Keratinocyte (primary cell): ENCODE measurements at places on chromosomes 16 and 17.

GRCh38 chr17:8838551-8839095, 28.9 kb downstream of the PIK3R6 start:
- no peak for DNase-seq

GRCh38 chr17:64024215-64024654, 3.8 kb upstream of the ICAM2 start:
- DNase-seq = no peak

DNA sequence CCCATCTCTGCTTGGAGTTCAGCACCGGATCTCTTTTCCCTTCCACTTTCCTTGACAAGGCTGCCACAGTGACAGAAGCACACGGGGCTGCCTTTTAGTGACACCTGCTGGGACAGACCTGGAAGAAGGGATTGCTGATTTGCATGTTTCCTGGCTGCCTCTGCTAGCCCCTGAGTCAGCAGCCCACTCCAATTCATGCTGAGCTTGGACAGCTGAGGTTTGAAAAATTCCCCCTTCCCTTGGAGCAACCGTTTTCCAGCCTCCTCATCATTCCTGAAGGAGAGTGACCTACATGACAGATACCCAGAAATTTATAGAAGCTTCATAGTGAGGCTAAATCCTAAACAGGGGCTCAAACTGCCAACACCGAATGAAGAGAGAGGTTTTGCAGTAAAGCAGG, 18.8 kb upstream of the RBL2 start:
- DNase-seq = no peak

DNA sequence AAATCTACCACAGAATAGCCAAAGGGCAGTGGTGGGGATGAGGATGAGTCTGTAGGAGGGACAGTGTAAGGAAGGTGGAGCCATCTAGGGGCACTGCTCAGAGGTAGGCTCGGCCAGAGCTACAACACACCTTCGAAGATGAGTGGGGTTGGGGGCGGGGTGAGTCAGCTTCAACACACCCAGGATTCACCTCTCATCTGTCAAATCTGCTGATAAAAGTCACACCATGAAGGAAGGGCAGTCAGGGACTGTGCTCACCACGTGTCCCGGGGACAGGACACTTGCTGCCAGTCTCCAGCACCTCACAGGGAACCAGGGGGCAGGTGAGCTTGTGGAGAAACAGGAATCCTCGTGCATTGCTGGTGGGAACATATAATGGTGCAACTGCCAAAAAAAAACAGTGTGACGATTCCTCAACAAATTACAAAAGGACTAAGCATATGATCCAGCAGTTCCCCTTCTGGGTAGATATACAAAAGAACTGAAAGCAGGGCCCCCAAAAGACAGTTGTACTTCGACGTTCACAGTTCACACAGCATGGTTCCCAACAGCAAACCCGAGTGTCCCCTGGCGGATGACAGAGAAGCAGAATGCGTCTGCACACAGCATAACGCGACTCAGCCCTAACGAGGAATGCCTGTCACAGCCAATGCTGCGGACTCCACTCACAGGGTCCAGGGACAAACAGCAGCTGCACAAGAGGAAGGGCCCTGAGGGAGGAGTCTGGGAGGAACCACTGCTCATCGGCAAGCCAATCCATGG, 133.1 kb downstream of the ANKRD11 start:
- DNase-seq = no peak

GRCh38 chr16:11768849-11769248, 26.2 kb upstream of the TXNDC11 start:
- DNase-seq = no peak

- DNase-seq = no peak
Observed at GRCh38 chr17:38562903-38563302, 42.8 kb downstream of the SRCIN1 start.

- DNase-seq = no peak
Observed at GRCh38 chr17:49976163-49976827, 7.3 kb downstream of the DLX4 start.

DNA sequence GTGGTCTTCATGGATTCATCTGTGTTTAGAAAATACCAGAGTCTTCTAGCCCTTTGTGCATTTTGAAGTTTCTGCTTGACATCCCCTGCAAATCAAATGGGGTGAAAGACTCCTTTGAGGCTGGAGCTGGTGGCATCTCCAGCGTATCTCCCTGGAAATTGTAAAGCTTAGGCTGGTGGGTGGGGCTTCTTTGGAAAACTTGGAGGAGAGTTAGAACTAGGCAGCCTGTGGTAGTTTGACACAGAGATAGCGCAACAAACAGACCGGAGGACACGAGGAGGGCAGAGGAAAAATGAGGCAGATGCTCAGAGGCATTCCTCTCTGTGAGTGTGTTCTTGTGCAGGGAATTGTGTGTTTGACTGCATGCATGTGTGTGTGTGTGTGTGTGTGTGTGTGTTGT, 116.3 kb downstream of the IRX5 start:
- DNase-seq = no peak

DNA sequence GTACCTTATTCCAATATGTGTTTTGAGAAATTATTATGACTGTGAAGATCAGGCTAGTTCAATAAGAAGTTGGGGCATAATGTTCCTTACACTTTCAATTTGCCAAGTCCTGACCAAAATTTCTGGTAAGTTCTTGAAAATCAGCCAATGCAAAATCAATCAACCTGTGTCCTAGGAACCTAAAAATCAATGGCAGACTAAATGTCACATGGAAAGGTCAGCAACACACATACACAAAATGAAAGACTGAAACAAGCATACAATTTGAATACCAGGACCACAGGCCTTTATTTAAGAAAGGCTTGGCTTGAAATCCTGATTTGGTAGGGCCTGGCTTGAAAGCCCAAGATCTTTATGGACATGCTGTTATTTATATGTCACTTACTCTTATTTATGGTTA, 155.5 kb upstream of the ZKSCAN2 start:
- DNase-seq = no peak

DNA sequence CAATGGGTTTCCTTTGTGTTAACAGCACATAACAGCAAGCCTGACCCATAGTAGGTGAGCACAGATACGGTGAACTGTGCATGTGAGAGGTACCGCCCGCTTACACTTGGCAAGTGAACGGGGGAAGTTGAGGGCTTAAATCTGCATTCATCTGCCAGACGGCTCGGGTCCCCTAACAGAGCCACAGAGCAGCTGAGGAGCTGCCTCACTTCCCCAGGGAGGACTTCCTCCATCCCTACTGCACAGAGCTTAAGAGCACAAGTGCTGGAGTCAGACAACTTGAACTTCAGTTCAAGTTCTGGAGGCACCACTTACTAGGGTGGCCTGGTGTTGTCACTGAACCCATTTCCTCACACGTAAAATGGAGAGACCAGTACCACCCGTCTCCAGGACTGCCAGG, 13.4 kb downstream of the RAB5C start:
- DNase-seq = no peak

GRCh38 chr17:13076905-13077304, 59.1 kb upstream of the ELAC2 start:
- DNase-seq = no peak

- DNase-seq = no peak
Observed at GRCh38 chr16:81443688-81444447, 740 bp upstream of the CMIP start.

DNA sequence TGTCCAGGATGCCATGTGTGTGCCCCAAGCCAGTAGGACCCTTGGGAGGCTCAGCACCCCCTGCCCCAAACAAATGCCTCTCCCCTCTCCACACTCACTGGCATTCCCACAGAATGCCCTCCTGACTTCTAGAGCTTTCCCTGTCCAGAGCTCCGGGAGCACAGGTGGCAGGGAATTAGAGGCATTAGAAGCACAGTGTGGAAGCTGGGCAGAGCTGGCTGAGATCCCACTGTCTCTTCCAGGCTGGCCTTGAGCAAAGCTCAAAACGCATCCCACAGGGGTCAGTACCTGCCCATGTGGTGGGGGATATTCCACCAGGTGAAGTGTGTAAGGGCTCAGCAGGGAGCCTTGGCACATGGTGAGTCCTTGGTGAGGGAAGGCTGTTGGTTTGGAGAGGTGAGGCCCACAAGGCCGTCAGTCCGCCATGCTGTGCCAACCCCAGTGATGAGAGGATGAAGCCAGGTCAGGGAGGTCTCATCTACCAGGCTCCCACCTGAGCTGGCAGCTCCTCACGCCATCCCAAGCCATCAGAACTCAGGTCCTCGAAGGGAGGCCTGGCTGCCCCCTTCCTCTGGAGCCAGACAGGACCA, 18.1 kb downstream of the ENDOV start:
- DNase-seq = no peak

DNA sequence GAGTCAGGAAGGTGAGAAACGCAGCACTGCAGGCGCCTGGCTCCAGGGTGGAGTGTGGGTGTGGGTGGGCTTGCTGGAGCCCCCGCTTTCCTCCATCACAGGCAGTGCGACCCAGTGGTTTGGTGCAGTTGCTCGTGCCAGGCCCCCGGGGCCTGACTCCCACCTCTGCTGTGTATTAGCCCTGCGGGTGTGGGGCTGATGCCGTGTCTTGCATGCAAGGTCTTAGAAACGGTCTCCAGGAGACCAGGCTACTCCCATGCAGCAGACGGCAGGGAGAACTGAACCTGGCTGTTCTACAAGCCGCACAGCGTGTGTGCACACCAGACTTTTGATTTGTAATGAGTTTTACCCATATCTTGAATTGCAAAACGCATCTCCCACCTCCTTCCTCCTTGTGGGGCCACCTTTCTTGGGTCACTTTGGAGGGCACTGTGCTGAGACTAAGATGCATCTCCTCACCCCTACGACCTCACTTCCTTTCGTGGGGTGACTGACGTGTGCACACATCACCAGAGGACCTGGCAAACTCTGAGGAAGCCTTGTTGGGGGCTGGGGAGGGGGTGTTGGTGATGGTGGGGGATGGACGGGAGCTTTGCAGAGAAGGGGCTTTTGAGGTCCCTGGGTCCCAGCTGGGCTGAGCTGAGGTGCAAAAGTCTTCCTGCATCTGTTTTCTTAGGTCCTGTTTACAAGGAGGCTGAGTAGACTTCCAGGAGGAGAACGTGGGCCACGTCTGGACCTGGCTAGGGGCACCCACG, 101.8 kb upstream of the TNRC6C start:
- no peak for DNase-seq

- no peak for DNase-seq
Observed at GRCh38 chr17:76083536-76084182, 4.7 kb downstream of the ZACN start.

GRCh38 chr16:83929811-83930555, 23.1 kb upstream of the OSGIN1 start:
- DNase-seq = no peak

- DNase-seq = no peak
Observed at GRCh38 chr17:63452962-63453551, 7.0 kb upstream of the CYB561 start.

DNA sequence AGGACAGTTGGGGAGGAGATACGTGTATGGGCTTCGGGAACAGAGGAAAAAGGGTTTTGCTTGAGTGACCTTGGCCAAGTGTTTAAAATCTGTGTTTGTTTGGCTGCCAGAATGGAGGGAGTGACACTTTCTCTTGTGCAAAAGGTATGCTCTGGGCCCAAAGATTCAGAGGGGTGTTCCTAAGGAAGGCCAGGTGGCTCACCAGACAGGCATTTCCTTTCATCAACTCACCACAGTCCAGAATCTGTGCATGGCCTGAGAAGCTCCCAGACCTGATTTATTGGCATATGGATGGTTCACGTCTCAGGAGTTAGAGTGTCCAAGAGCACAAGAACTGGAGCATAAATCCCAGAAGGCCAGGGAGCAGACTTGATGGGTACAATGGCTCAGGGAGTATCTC, 53.4 kb upstream of the NLK start:
- no peak for DNase-seq

- peak; percentile 9 for DNase-seq
Observed at GRCh38 chr17:62751060-62751691, 56.9 kb downstream of the MARCHF10 start.

DNA sequence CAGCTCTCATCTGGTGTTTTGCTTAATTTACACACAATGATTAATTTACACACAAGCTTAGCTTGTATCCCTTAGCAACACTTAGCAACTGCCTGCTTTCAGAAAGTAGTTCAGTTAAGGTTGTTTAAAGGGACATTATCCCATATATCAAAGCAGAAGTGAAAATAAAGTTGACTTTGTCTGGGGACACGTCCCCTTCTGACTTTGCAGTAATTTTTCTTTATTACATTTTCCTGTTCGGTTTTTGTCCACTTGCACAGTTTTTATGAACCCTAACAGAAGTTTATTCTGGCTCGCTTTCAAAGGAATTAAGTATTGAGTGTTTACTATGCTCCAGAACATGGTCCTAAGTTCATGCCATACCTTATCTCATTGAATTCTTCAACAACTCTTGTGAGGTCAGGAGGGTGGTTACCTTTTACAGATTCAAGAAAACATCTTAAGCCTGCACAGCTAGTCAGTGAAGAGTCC, 41.5 kb downstream of the ARHGAP44 start:
- DNase-seq = no peak

DNA sequence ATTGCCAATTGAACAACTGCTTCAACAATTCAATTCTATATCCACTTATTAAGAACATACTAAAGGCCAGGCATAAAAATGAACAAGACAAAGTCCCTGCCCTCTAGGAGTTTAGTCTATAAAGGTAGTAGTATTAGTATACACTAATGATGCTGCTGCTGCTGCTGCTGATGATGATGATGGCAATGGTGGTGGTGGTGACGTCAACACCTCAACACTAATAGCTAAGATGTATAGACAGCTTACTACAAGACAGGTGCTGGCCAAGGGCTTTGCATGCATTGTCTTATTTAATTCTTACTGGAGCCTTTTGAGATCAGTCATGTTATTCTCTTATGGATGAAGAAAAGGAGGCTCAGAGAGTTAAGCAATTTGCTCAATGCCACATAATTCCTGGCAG, 164.4 kb upstream of the ASIC2 start:
- DNase-seq = no peak

DNA sequence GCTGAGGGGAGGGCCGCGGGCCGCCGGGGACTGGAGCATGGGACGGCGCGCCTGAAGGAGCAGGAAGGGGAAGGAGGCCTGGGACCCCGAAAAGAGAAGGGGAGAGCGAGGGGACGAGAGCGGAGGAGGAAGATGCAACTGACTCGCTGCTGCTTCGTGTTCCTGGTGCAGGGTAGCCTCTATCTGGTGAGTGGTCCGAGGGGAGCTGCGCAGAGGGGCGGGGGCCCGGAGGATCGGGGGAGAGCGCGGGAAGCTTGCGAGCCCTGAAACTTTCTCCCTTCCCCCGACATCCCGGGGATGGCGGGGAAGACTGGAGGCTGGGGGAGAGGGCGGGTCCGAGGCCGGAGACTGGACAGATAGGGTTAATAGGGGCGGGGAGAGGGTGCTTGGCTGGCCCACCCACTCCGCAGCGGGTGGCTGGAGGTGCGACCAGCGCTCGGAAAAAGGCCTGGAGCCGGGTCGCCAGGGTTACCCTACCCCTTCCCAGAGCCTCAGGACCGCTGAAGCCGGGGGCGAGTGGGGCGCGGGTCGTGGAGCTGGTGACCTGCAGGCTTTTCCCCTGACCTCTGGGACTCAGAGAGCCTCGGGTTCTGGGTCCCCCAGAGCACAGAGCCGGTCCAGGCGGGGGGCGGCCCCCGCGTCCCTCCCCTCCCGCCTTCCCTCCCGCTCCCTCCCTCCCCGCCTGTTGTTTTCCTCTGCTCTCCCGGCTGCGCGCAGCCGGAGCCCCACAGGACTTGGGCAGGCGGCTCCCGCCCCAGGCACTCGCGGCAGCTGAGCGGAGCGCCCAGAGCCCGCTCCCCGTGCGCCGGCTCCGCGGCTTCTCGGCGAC, 631 bp downstream of the NXPH3 start:
- no peak for DNase-seq
